ENCODE measurements at places on chromosomes 2 and 18.

DNA sequence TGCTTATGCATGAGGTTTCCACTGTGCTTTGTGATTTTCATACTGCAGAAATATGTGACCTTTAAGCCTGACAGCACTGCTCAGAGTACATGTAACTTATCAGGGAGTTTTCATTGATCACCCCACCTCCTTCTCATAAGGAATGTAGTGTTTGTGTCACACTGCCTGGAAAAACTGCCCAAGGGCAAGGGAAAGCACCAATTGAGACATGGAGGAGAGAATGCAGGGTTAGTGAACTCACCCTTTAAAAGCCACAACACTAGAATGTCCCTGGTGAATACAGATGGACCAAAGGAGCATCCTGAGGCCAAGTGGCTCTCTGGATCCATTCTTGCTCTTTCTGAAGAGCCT is 147.2 kb upstream of the SPATS2L start:
- no peak for DNase-seq

- DNase-seq, result no peak
Observed at GRCh38 chr2:220781622-220782241, 790.4 kb downstream of the EPHA4 start.

DNA sequence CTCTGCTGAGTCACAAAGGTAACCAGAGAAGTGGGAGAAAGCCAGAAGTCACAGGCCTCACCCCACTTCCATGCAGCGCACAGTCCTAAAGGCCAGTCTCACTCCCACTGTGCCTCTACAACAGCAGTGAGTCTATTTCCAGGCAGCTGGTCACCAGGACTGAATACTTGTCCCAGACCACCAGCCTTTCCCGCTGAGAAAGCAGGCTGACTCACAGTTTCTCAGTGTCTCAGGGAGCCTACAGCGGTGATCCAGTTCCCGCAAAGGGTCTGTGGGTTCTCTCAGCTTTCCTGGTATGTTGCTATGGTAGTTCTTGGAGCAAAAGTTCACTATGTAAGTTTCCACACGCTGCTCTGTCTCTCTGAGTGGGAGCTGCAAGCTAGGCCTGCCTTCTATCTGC is 622.5 kb downstream of the RNF144A start:
- DNase-seq, result no peak

DNA sequence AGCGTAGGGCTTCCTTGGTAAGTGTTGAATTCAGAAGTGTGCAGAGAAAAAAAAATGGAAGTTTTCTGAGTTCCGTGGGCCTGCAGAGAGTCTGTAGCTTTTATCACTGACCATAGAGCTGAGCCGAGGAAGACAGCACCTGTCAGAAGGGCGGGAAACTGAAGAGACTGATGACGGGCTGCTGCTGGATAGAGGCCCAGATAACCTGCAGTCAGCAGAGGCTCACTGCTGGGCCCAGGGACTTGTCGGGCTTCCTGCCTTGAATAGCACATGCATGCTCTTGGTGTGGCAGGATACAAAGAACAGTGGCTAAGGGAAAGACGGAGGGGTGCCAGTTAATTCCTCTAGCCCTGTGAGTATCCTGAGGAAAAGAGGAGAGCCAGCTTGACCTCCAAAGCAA is 166.4 kb downstream of the MGAT5 start:
- no peak for DNase-seq

DNA sequence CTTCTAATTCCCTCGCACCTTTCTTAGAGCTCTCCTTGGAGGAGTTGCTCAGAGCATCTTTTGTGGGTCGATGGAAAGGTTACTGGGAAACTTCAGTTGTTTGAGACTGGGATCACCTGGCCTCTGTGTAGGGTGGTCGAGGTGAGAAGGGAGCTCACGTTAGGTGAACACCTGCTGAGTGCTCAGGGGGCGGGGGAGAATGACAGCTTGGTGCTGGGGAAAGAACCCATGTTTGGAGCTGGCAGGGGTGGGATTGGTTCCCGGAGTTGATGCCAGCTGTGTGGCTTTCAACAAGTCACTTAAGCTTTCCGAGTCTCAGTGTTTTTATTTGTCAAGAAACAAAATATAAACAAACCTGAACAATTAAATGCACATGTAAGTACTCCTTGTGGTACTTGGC is 122.3 kb downstream of the GLI2 start:
- DNase-seq, result no peak

GRCh38 chr2:53233759-53234547 is 533.7 kb upstream of the CHAC2 start:
- no peak for DNase-seq

GRCh38 chr2:81467096-81467495 is 1162.5 kb upstream of the LRRTM1 start:
- DNase-seq, result no peak

DNA sequence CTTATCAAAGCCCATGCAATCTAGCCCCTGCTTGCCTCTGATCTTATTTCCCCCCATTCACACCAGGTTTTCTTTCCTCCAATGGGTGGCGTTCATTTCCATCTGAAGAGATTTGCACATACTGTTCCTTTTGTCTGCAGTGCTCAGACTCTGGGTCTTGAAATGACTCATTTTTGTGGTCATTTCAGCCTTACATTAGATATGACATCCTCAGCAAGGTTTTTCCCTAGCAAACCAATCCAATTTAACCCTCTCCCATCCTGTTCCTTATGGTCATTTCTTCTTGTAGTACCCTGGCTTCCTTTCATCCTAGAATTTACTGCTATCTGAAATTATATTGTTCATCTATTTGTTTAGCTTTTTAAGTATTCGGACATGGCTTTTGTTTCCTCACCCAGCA is 42.5 kb upstream of the SCN1A start:
- DNase-seq, result no peak

- no peak for DNase-seq
Observed at GRCh38 chr2:4628998-4629501, 925.7 kb downstream of the DCDC2C start.

GRCh38 chr2:23534771-23535170 is 149.8 kb downstream of the KLHL29 start:
- DNase-seq, result no peak

DNA sequence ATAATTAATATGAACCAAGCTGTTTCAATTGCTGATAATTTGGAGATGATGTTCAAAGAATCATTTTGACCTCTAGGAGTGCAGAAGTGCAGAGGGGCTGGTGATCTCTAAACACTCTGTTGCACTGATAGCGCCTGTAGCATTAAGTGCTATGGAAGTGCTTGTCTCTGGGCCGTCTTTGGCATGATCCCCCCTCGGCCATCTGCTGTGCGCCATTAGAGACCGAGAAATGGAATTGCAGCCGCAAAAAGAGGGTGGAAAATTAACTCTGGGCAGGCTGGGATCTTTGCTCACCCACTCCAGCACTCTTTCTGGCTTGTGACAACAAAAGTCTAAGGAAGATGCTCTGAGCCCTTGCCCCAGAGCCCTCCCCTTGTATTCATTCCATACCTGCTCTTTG is 23.4 kb downstream of the AKAIN1 start:
- DNase-seq, result no peak

- DNase-seq, result peak; percentile 21
Observed at GRCh38 chr2:30541680-30542079, 94.6 kb downstream of the LCLAT1 start.
